NCI-H774 (cell line): ENCODE measurements at places on chromosomes 3 and 15.

DNA sequence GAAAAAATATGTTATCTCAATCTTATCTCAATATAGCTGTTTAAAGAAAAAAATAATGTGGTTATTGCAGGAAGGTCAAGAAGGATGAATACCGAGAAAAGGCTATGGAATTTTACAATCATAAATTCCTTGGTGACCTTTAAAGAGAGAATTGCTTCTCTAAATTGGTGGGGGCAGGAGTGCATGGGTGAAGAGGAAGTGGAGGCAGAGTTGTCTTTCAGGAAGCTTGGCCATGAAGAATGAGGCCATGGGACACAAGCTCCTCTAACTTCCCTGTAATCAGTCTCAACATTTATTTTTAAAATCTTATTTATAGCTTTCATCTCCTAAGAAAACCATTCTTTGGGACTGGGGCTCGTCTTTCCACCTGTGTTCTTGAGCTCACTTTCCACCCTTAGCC, 22.4 kb upstream of the ALDH1A2 start:
- DNase-seq, result no peak

DNA sequence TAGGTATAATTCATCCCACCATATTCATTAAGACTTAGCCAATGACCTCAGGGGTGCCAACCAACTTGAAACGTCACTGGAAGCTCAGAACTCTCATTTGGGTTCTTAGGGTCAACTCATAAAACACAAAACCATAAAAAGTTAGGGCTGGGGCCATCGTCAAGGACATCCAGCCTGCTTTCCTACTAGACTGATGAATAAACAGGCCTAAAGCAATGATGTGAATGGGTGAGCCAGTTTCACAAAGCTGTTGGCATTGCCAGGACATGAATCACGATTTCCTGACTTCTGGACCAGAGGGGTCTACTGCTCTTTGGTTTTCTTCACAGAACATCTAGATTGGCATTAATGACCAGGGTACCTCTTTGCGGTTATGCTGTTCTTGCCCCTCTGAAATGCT, 64.7 kb downstream of the EOMES start:
- no peak for DNase-seq

GRCh38 chr3:9935966-9936510, 2.4 kb downstream of the CRELD1 start:
- DNase-seq, result no peak

- DNase-seq, result no peak
Observed at GRCh38 chr3:22269831-22270230, 518.8 kb upstream of the ZNF385D start.

- no peak for DNase-seq
Observed at GRCh38 chr3:129245141-129245540, 4.3 kb upstream of the COPG1 start.

DNA sequence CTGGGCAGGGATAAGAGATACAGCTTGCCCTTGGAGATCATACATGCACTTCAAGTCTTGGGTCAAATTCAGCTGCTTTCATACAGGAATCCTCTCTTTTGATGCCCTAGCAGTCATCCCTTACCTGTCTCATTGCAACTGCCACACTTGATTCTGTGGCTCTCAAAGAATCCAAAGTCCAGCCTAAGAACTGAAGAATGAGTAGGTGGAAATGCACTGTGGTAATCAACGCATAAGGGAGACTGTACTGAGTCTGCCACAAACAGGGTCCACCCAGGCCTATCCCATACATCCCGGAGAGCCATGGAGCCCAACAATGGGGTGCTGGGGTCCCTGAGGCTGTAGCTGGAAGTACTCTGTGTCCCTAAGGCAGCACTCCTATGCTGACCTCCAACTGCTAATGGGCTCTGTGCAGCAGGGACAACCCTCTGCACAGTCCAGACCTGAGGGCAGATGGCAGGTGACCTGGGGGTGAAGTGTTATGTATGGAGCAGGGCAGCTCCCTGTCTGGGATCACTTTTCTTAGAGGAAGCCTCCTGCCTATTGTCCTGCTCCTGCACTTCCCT, 1.7 kb upstream of the VPS18 start:
- DNase-seq, result no peak

DNA sequence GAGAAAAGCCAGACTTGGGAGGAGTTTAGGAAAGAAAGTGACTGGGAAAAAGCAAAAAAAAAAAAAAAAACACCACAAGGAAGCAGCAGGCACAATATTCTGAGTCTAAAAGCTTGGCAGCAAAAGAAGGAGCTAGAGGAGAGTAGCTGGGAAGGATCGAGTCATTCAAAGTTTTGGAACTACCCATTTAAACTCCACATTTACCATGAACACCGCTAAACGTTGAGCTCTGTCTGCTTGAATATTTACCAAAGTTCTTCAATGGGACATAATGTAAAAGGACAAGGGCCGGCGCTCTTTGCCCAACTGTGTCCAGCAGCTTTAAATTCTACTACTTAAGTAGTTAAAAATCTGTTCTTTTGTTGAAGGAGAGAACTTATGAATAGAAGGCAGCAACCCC, 481.9 kb downstream of the FOXP1 start:
- DNase-seq, result no peak

DNA sequence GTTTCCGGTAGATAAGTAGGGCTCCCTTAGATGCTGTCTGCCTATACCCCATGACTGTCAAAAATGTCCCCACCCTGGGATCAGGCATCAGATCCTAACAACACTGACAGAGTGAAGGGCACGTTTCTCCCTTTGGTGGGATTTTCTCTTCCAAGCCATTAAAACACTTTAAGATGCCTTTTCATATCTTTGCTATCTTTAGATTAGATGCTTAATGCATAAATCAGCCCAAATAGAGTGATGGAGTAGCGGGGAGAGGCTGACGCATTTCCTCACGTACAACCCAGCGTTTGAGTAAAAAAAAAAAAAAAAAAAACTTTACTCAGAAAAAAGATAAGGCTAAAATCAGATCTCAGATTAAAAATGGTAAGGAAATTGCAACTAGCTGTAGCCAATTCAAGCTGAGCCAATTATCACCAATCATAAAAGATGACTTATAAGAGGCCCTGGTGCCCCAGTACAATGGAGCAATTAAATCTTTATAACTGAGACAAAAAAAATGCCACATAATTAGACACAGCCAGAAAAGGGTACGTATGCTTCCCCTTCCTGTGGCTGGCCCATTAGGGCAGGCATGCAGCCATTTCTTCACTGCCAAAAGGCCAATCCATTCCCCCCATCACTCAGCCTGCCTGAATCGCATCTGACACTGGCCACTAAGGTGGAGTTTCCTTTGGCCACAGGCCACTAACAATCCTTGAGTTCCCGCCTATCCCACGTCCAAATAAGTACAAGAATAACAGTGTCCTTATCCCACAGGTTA, 45.0 kb downstream of the RFTN1 start:
- no peak for DNase-seq

- DNase-seq, result no peak
Observed at GRCh38 chr15:80188251-80188650, 35.5 kb downstream of the FAH start.
